Natural killer cell treated with Interleukin-12 subunit alpha and Interleukin-12 subunit beta and Interleukin-15 and Interleukin-18, amount 100 ng/mL, for 72 hours (primary cell): ENCODE measurements at places on chromosomes 5 and 9.
A peak's percentile ranks its signal among the peaks of the same experiment; 100 is the strongest.

GRCh38 chr5:33513462-33514185, 72.9 kb downstream of the TARS1 start:
- H3K27me3 ChIP-seq = no peaks in the 10 kb centered on the region
- H3K27ac ChIP-seq = no peak overlapping the region
- H3K4me1 ChIP-seq = no peaks in the 10 kb centered on the region
- DNase-seq = no peak
- no peak overlapping the region for H3K4me3 ChIP-seq
- no peaks in the 10 kb centered on the region for H3K36me3 ChIP-seq

DNA sequence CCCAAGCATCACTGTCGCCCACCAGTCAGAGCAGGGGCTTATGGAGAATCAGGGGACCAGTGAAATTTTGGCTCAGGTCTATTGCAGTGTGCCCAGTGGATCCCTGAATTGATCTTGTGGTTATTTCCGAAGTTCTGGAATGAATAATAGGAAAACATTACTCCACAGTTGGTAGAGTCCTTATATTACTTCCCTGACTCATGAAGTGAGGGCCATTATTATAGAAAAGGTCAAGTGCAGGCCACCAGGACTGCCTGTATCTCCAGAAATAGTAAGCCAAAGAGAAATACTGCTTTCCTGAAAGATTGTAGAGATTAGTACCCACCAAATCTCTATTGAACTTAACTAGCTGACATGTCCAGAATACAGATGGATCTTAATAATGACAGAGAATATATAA, 335.0 kb downstream of the NPR3 start:
- H3K36me3 ChIP-seq = no peaks in the 10 kb centered on the region
- no peak overlapping the region for H3K4me3 ChIP-seq
- no peaks in the 10 kb centered on the region for H3K27me3 ChIP-seq

- peaks cover 22% of the 10 kb centered on the region for H3K4me1 ChIP-seq
- H3K36me3 ChIP-seq = no peaks in the 10 kb centered on the region
- H3K4me3 ChIP-seq = no peak overlapping the region
- no peak for DNase-seq
- no peak overlapping the region for H3K27ac ChIP-seq
Measured at GRCh38 chr9:76686756-76687155, 77.5 kb upstream of the PCA3 start.

DNA sequence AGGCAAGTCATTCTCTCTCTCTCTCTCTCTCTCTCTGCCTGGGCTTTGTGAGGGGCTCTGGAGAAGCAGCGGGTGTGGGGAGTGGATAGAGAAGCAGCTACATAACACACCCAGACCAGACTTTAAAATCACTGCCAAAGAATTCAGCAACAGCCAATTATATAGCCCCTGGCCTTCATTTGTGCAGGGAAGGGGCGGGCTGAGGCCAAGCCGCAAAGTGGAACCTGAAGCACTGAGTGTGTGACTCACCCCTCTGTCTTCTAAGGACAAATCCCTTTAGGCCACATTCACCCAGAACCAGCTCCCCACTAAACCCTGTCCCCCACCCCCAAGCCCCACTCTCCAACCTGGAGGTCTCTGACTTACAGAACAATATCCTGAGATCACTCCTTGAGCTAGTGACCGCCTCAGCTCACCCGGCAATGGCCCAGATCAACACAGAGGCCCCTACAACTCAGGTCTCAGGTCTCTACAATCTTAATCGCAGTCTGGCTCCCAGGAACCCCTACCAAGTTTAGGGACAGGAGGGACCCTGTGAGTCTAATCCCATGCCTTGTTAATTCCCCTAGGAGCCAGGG, 6.0 kb downstream of the B4GALT1 start:
- H3K4me1 ChIP-seq = peaks cover 90% of the 10 kb centered on the region
- peak overlapping the region; percentile 70 for H3K4me3 ChIP-seq
- H3K27me3 ChIP-seq = no peaks in the 10 kb centered on the region
- H3K27ac ChIP-seq = peak overlapping the region; percentile 97
- no peaks in the 10 kb centered on the region for H3K36me3 ChIP-seq

DNA sequence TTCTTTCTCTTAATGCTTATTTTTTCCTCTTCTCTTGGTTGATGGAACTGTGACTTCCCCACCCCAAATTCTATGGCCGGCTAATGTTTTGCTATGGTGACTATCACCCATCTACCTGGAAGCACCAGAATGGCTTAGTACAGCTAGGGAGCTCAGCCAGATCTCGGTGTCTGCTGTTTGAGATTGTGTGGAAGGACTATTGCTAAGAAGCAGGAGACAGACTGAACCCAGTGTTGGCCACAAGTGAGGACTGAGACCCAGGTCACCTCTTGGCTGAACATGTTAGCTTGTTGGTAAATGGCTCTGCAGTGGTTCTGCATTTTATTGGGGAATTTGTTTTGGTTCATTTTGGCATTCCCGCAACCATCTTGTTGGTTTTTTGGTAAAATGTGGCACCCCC, 2.7 kb downstream of the PRRC2B start:
- no peaks in the 10 kb centered on the region for H3K36me3 ChIP-seq
- H3K27me3 ChIP-seq = no peaks in the 10 kb centered on the region
- DNase-seq = no peak
- H3K27ac ChIP-seq = peak overlapping the region; percentile 85

GRCh38 chr5:106600803-106601202, 1069.9 kb downstream of the EFNA5 start:
- H3K27ac ChIP-seq = no peak overlapping the region
- no peak overlapping the region for H3K4me3 ChIP-seq
- no peak for DNase-seq
- no peaks in the 10 kb centered on the region for H3K4me1 ChIP-seq
- no peaks in the 10 kb centered on the region for H3K36me3 ChIP-seq

DNA sequence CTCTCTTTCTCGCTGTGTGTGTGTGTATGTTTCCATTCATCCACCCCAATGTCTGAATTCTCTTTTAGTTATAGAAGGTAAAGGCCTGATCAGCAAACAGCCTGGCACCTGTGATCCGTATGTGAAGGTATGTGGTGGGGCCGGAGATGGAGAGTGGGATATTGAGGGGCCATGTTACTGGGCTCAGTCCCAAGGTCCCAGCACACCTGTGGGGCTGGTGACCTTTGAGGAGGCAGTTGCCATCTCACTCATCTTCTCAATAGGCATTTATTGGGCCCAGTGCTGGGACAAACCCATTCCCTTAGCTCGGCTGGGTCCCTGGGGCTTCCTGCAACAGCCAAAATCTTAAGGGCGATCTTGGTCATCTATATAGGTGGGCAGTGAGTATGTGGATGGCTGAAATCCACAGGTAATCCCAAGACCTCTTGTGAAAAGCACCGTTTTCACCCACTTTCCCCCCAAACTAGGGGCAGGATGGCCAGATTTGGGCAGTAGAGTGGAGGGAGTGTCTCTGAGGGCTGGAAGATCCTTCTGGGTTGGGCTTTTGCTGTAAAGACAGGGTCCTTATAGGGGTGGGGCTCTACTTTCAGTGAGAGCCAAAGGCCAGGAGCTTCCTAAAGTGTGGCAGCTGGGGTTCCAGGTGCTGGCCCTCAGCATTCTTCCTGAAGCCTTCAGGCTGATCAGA, 19.6 kb downstream of the RGS3 start:
- H3K4me3 ChIP-seq = no peak overlapping the region
- H3K27ac ChIP-seq = no peak overlapping the region
- H3K27me3 ChIP-seq = no peaks in the 10 kb centered on the region
- H3K36me3 ChIP-seq = no peaks in the 10 kb centered on the region
- no peak for DNase-seq

DNA sequence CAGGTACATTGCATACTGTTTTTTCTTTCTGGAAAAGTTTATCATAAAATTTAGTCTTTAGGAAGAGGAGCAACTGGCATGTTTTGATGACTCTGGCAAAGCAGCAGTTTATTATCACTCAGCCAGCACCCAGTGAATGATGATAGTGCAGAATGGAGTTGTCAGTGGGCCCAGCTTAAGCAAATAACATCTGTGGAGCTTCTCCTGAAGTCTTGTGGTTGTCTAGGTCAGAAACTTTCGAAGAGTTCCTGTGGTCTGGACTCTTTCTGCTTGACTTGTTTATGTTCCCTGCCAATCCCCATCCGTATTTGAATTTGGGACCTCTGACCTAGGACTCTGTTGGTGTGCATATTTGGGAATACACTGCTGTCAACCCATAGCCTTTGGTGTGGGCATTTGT, 38.1 kb upstream of the C5orf47 start:
- no peak overlapping the region for H3K4me3 ChIP-seq
- H3K27me3 ChIP-seq = no peaks in the 10 kb centered on the region
- DNase-seq = no peak
- peaks cover 36% of the 10 kb centered on the region for H3K36me3 ChIP-seq

DNA sequence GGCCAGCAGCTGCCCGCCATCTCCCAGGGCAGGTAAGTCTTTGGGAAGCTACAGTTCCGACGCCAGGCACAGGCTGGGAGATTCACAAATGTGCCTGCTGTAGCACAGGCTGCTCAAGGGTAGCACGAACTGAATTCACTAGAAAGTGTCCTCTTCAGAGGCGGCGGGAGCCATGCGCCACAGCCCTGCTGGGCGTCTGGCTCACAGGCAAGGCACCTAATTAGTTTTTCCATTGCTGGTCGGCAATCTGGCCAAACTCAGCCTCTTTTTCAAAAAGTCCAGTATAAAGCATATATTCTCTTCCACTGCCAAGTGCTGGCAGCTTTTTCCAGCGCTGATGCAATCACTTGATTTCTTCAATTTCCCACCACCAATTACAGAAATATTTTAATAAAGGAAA, 128.9 kb upstream of the RAPGEF1 start:
- H3K36me3 ChIP-seq = no peaks in the 10 kb centered on the region
- H3K4me3 ChIP-seq = no peak overlapping the region
- H3K4me1 ChIP-seq = no peaks in the 10 kb centered on the region
- no peak overlapping the region for H3K27ac ChIP-seq

DNA sequence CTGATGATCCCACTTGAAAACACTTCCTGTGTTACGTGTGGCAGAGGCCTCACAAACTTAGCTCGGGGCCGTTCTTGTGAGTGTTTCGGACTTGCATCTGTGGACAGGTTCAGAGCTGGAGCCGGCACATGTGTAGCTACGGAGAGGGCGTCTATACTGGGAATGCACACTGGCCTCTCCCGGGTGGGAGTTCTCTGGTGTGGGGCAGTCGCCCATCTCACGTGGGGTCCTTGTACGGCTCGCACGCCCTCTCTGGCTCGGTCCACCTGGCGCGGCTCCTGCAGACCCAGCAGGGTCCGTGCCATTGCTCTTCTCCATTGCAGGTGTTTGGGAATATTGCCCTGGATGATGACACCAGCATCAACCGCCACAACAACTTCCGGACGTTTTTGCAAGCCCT, 197.9 kb downstream of the CACNA1B start:
- H3K4me1 ChIP-seq = no peaks in the 10 kb centered on the region
- no peak overlapping the region for H3K4me3 ChIP-seq
- H3K27me3 ChIP-seq = peaks cover 29% of the 10 kb centered on the region
- H3K27ac ChIP-seq = no peak overlapping the region

- no peaks in the 10 kb centered on the region for H3K27me3 ChIP-seq
- DNase-seq = no peak
- H3K36me3 ChIP-seq = peaks cover 11% of the 10 kb centered on the region
- H3K4me3 ChIP-seq = no peak overlapping the region
Measured at GRCh38 chr9:136934277-136934676, 10.3 kb downstream of the FBXW5 start.

DNA sequence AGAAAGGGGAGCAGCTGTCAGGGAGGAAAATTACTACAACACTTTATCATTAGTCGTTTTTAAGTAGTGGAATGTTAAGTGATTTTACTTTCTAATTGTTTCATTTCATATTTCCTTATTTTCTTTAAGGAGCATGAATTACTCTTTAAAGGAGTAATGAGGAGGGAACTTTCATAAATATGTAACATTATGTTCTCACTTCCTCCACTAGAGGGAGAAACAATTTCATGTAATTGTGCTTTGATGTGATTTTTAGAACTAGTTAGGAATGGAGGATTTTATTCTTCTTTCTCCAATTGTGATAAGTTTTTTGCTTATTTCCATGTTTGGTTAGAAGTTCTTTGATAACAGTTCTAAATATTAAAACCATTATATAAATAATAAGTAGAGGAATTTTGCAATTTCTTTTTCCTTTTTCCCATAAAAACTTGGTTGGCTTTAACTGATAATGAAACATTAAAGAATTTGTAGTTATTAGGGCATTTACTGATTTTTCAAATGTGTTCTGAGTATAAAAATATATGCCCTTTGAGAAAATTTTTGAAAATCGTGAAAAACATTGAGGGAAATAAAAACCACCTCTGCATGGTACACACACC, 25.6 kb downstream of the CEP78 start:
- H3K36me3 ChIP-seq = peaks cover 25% of the 10 kb centered on the region
- no peaks in the 10 kb centered on the region for H3K4me1 ChIP-seq
- H3K27ac ChIP-seq = no peak overlapping the region
- DNase-seq = no peak
- H3K4me3 ChIP-seq = no peak overlapping the region
- H3K27me3 ChIP-seq = no peaks in the 10 kb centered on the region

- peaks cover 19% of the 10 kb centered on the region for H3K27me3 ChIP-seq
- no peak within 1 kb of the TSS for H3K27ac ChIP-seq
- H3K4me1 ChIP-seq = no peaks in the 10 kb centered on the region
- H3K36me3 ChIP-seq = no peaks in the 10 kb centered on the region
- no peak for DNase-seq
Measured at GRCh38 chr5:114361724-114362196, at the start of gene KCNN2. KCNN2 (plus strand) TSS chr5:114362070; CDS start chr5:114362140, 70 bp downstream.

GRCh38 chr9:38157711-38158110, 88.7 kb upstream of the SHB start:
- H3K27me3 ChIP-seq = peaks cover 4% of the 10 kb centered on the region
- no peaks in the 10 kb centered on the region for H3K36me3 ChIP-seq
- no peak for DNase-seq
- no peak overlapping the region for H3K4me3 ChIP-seq

GRCh38 chr5:9344751-9345240, 201.1 kb downstream of the SEMA5A start:
- DNase-seq = no peak
- no peak overlapping the region for H3K27ac ChIP-seq
- no peaks in the 10 kb centered on the region for H3K36me3 ChIP-seq
- no peaks in the 10 kb centered on the region for H3K27me3 ChIP-seq
- no peak overlapping the region for H3K4me3 ChIP-seq

GRCh38 chr9:38042626-38043357, 26.2 kb downstream of the SHB start:
- no peak overlapping the region for H3K4me3 ChIP-seq
- DNase-seq = no peak
- H3K27ac ChIP-seq = no peak overlapping the region
- peaks cover 20% of the 10 kb centered on the region for H3K4me1 ChIP-seq
- H3K36me3 ChIP-seq = no peaks in the 10 kb centered on the region

- H3K4me1 ChIP-seq = no peaks in the 10 kb centered on the region
- DNase-seq = no peak
- H3K4me3 ChIP-seq = peak overlapping the region; percentile 20
- H3K36me3 ChIP-seq = no peaks in the 10 kb centered on the region
- H3K27ac ChIP-seq = no peak overlapping the region
Measured at GRCh38 chr5:52504584-52505240, 283.0 kb upstream of the ITGA1 start.
